ENCODE measurements at places on chromosomes 5 and 9.

DNA sequence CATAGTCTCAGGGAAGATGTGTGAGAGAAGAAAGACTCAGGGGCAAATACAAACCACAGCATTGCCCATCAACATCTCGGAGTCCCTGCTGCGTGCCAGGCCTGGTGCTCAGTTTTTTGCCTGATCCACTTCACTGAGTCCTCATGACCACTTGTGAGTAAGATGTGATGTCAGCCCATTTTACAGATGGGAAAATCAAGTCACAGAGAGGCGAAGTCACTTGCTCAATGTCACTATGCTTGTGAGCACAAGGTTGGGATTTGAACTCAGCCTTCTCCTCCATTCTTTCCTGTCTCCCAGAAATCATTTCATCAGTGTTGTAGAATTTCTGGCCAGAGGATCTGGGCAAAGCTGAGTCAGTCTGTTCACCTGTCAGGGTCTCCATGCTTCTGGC is 34.6 kb upstream of the PSD2 start:
- DNase-seq = no peak

DNA sequence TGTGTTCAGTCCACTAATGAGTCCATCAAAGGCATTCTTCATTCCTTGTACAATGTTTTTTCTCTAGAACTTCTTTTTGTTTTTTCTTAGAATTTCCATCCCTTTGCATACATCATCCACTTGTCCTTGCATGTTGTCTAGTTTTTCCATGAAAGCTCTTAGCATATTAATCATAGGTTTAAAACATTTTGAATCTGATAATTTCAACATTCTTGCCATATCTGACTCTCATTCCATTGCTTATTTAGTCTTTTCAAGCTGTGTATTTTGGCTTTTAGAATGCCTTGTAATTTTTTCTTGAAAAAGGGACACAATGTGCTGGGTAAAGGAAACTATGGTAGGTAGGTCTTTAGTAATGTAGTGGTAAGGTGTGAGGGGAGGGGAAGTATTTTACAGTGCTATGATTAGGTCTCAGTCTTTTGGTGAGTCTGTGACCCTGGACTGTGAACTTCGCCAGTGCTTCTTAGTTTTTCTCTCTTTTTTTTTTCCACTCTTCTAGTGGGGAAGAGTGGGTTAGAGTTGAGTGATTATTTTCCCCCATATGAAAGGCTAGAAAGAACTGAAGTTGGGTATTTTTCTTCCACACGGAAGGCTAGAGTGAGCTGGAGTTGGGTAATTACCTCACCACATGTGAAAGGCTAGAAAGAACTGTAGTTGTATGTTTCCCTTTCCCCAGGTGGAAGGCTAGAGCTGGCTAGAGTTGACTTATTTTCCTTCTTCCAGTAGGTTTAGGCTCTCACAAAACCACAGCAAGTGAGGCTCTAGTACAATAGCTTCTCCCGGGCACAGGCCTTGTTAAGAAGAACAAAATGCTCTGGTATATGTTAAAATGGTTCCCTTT is 172.1 kb downstream of the SNX18 start:
- no peak for DNase-seq

DNA sequence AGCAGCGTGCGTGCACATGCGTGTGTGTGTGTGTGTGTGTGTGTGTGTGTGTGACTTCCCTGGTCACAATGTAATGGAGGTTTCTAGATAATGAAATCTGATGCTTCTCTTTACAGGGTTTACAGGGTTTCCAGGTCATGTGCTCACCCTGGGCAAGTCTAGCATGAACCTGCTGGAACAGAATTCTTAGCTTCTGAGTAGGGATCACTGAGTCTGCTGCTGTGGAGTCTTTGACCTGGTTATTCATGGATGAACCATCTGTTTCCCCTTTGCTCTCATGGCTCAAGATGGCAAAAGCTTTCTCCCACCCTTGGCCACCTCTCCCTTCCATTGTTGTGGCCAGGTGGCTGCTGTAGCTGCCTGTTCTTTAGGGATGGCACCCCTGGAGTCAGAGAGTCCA is 111.6 kb upstream of the SHB start:
- DNase-seq = no peak

GRCh38 chr9:27168496-27168895 is 59.5 kb downstream of the TEK start:
- DNase-seq = no peak

DNA sequence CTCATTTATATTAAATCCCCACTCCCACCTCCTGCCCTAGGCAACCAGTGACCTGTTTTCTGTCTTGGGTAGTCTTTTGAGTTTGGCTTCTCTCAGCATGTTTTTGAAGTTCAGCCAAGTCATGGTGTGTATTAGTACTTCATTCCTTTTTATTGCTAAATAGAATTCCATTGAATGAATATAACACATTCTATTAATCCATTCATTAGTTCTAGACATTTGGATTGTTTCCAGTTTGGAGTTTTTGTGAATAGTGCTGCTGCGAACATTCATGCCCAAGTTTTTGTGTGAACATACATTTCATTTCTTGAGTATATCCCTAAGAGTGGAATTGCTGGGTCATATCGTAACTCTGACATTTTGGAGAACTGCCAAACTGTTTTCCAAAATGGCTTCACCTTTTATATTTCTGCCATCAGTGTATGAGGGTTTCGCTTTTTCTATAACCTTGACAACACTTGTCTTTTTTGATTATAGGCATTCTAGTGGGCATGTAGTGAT is 2.7 kb downstream of the ZNF346 start:
- DNase-seq = no peak

DNA sequence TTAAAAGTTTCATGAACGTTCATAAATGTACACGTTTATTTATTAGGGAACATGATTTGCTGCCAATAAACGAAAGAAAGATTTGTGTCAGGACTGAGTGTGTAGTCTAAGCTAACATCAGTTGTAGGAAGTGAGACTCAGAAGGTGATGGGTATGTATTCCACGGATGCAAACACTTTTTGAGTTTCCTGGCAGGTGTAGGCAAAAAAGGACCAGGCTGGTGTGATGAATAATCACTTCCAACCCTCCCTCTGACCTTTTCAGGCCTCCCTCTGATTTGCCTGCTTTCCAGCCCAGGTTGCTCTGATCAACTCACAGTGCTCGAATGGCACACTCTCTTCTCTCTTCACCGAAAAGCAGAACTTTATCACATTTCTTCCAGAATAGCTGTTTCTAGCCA is 51.8 kb downstream of the BASP1 start:
- DNase-seq = no peak

GRCh38 chr5:67051164-67051563 is 145.4 kb downstream of the CD180 start:
- no peak for DNase-seq

DNA sequence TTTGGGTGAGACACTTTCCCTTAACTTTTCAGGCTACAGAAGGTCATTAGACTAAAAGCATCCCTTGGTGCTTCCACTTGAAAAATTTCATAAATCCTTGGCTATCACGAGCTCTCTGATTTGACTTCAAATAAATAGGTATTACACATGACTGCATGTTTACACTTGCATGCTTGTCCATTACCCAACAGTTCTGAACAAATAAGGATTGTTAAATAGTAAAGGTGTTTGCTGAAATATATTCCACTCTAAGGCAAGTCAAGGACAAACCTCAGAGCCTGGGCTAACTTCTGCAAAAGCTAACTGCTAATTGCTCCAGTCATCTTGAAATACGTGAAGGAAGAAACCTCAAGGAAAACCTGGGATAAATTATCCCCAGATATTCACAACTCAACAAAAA is 14.5 kb downstream of the FBXW2 start:
- no peak for DNase-seq

DNA sequence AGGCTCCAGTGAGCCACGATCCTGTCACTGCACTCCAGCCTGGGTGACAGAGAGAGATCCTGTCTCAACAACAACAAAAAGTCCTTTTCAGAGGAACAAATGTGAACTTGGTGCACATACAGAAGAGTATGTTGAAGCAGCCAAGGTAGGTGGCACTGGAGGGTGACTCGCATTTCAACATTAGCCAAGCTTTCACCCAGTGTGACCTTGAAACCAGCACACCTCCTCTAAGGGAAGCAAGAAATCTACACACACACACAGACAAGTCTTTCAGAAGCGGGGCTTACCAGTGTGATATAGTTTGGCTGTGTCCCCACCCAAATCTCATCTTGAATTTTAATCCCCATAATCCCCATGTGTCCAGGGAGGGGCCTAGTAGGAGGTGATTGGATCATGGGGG is 225.2 kb downstream of the SEMA5A start:
- no peak for DNase-seq

GRCh38 chr5:997711-998110 is 10.9 kb upstream of the NKD2 start:
- no peak for DNase-seq

GRCh38 chr5:66745297-66745696 is 149.1 kb downstream of the MAST4 start:
- no peak for DNase-seq

- no peak for DNase-seq
Observed at GRCh38 chr5:3601061-3601710, 5.6 kb downstream of the IRX1 start.

DNA sequence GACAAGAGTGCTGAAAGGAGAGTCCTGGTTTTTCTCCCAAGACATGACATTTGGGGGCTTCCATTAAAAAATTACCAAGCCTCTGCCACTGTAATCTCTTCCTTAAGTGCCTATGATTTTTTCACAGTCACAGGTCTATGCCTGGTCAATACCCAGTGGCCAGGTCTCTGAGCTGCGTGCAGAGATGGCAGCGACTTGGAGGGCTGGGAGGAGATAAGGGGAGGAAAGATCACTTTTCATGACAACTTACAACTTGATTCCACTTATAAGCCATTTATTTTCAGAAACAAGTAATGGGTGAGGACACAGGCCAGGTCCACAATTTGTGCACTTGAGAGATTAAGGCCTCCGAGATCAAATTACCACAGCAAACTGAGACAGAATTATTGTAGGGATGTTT is 1.9 kb upstream of the PCDHAC2 start:
- no peak for DNase-seq

DNA sequence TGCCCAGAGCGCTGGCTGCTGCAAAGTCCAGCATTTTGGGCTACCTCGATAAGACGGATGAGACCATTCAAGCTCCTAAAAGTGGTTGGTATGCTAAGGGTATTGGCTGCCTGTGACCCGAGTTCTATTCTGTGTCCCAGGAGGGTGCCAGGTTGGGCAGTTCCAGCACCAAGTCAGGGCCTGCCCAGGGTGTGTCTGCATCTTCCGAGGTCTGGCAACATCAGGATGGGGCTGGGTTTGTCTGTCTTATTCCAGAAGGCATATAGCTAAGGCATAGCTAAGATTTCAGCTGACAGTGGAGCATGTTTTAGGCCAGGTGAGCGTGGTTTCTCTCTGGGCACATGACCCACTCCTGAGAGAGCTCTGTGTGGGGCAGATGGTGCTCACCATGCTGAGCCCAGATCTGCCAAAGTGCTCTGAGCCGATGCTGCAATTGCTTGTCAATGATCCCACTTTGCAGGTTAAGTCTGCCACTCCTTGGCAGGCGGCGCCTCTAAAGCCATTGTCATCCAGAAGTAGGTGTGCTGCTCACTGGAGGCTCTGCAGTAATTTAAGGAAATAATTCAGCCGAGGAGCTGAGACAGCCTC is 7.8 kb downstream of the SLC9A3 start:
- no peak for DNase-seq

DNA sequence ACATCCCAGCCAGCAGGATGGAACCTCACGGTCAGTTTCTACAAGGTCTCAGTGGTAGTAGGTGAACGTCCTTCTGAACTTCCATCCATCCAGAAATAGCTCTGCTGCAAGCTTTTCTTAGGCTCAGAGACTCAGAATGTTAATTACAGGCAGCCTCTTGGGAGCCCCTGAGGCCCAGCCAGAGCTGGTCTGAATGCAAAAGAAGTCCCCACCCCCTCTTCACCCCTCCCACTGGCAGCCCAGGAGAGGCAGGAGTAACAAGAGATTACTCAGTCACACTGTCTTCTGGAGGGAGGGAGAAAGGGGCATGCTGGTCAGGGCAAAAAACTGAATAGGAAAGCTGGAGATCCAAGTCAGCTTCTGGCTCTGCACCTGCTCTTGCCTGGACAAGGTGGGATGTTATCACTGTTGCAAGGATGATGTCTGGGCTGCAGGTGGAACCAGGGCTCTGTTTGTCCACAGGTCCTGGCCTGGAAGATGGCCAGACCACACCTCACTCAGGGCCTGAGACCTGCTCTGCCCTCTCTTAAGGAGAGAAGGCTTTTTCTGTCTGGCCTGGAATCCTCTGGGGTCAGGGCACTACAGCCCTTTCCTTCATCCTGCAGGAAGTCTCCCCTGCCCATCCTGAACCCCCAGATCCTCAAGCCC is 9.1 kb downstream of the ENHO start:
- no peak for DNase-seq

DNA sequence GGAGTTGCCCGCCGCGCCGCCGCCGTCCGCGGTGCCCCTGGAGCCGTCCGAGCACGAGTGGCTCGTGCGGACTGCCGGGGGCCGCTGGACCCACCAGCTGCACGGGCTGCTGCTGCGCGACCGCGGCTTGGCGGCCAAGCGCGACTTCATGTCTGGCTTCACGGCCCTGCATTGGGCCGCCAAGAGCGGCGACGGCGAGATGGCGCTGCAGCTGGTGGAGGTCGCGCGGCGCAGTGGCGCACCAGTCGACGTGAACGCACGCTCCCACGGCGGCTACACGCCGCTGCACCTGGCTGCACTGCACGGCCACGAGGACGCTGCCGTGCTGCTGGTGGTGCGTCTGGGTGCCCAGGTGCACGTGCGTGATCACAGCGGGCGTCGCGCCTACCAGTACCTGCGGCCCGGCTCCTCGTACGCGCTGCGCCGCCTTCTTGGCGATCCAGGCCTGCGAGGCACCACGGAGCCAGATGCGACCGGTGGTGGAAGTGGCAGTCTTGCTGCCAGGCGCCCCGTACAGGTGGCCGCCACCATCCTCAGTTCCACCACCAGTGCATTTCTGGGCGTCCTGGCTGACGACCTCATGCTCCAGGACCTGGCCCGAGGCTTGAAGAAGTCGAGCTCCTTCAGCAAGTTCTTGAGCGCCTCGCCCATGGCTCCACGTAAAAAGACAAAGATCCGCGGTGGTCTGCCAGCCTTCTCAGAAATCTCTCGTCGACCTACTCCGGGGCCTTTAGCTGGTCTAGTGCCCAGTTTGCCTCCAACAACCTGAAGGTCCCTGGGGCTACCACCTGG is 1.6 kb downstream of the SOWAHA start:
- no peak for DNase-seq

GRCh38 chr5:4862500-4862899 is 277.6 kb upstream of the ADAMTS16 start:
- DNase-seq = peak; percentile 58

GRCh38 chr9:80699511-80699998 is 989.8 kb downstream of the TLE1 start:
- peak; percentile 48 for DNase-seq

GRCh38 chr5:1570975-1571374 is 47.2 kb upstream of the LPCAT1 start:
- no peak for DNase-seq
